ENCODE measurements at places on chromosomes 6 and 20. TPM values are rescaled to one million over a fixed set of nuclear protein-coding genes. Genes with fewer than 3 reads are reported as not detected.

NKAIN2 gene
- total RNA-seq: not detected

- no peak overlapping the region for H3K27ac ChIP-seq
- no peaks in the 10 kb centered on the region for H3K27me3 ChIP-seq
- peaks cover 15% of the 10 kb centered on the region for H3K4me1 ChIP-seq
- no peak for DNase-seq
- no peak overlapping the region for H3K4me3 ChIP-seq
- peaks cover 8% of the 10 kb centered on the region for H3K36me3 ChIP-seq
These were observed 56.2 kb upstream of the TULP4 start for GRCh38 chr6:158255989-158256601.

DNA sequence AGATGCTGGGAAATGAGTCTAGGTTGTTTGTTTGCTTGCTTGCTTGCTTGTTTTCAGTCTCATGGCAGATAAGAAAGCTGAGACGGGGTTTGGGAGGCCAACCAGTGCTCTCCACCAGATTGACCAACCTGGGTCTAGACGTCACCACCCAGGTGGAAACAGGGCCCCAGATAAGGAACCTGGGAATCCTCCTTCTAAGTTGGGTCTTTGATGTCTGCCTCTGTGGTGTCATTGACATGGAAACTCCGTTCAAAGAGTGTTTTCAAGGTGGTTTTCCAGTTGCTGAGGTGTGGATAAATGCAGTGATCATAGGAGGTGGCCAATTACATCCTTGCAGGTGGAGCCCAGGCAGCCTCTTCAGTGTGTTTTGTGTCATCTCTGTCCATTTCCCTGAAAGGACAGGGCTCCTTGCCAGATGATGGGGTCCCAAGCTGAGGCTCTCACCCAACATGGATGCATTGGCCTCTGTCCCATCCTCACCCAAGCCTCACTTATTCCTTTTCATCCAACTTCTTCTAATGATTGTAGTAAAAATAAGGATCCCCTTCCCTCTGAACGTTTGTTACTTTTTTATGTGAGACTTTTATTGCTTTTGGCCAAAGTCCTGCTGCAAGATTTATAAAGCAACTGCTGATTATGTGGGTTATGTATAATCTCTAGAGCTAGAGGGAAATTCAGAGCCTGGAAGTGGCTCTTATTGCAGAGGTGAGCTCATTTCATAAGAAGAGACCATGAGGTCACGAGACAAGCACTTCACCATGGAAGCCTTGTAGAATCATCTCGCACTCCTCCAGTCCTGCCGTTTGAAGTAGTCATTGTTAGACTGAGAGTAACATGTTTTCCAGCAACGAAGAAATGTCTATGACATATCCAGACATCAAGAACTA, 32.0 kb upstream of the SYNDIG1 start:
- H3K27me3 ChIP-seq: peaks cover 5% of the 10 kb centered on the region
- H3K36me3 ChIP-seq: no peaks in the 10 kb centered on the region
- no peaks in the 10 kb centered on the region for H3K4me1 ChIP-seq
- H3K27ac ChIP-seq: no peak overlapping the region

- H3K27me3 ChIP-seq: peaks cover 62% of the 10 kb centered on the region
- no peaks in the 10 kb centered on the region for H3K36me3 ChIP-seq
These were observed 3.7 kb upstream of the SIRPA start for GRCh38 chr20:1891263-1892118.

- peak overlapping the region; percentile 76 for H3K27ac ChIP-seq
- peaks cover 43% of the 10 kb centered on the region for H3K4me1 ChIP-seq
- peak; percentile 73 for DNase-seq
- peaks cover 23% of the 10 kb centered on the region for H3K27me3 ChIP-seq
These were observed 25.5 kb upstream of the WFDC2 start for GRCh38 chr20:45444050-45444449.

- no peak overlapping the region for H3K4me3 ChIP-seq
- no peaks in the 10 kb centered on the region for H3K4me1 ChIP-seq
- no peak for DNase-seq
- no peaks in the 10 kb centered on the region for H3K36me3 ChIP-seq
These were observed 98.3 kb downstream of the HAO1 start for GRCh38 chr20:7841971-7842310.

GRCh38 chr6:137084090-137084489, 39.3 kb upstream of the IL20RA start:
- no peak overlapping the region for H3K4me3 ChIP-seq
- H3K27me3 ChIP-seq: peaks cover 21% of the 10 kb centered on the region
- H3K4me1 ChIP-seq: peaks cover 7% of the 10 kb centered on the region
- no peak overlapping the region for H3K27ac ChIP-seq
- no peaks in the 10 kb centered on the region for H3K36me3 ChIP-seq
- DNase-seq: no peak

DNA sequence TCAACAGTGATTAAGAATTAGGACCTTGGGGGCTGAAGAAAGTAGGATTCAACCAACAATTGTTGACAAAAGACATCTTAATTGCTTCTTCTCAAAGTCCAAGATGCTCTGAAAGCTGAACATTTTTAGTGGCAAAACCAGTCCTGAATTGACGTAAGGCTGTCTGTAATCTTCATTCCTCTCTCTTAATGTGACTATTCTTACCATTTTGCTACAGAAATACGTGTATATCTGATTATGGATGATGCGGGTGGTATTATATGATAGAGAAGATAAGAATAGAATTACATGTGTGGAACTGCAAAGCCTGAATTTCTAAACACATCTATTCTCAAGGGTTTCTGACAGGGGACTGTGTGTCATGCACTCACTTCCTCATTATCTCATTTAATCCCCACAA, 130.3 kb upstream of the SASH1 start:
- no peaks in the 10 kb centered on the region for H3K36me3 ChIP-seq
- H3K27ac ChIP-seq: no peak overlapping the region
- no peak overlapping the region for H3K4me3 ChIP-seq
- DNase-seq: no peak
- peaks cover 70% of the 10 kb centered on the region for H3K27me3 ChIP-seq

- H3K27me3 ChIP-seq: no peaks in the 10 kb centered on the region
- H3K36me3 ChIP-seq: peaks cover 3% of the 10 kb centered on the region
- no peak overlapping the region for H3K4me3 ChIP-seq
- H3K4me1 ChIP-seq: no peaks in the 10 kb centered on the region
These were observed 27.9 kb downstream of the CENPW start for GRCh38 chr6:126367849-126368248.

DNA sequence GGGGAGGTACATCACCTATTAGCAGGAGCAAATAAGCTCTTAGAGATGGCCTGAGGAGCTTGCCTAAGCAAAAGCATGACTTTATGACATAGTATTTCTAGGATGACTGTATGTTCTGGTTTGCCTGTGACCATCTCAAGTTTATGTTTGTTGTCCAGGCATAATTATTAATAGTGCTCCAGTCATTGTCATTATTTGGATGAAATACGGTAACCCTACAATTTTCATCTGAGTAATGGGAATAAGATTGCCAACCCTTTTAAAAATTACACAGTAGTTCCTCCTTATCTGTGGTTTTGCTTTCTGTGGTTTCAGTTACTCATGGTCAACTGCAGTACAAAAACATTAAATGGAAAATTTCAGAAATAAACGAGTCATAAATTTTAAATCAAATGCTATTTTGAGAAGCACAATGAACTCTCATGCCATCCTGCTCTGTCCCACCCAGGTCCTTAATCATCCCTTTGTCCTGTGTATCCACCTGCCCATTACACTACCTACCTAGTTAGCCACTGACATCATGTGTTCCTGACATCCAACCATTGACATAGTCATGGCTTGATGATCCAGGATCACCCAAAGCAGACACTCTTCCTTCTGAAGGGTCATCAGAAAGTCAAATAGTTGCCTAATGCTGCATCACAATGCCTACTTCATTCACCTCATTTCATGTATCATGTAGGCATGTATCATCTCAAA, 27.0 kb upstream of the TFB1M start:
- H3K27me3 ChIP-seq: peaks cover 4% of the 10 kb centered on the region
- peaks cover 15% of the 10 kb centered on the region for H3K4me1 ChIP-seq
- no peak overlapping the region for H3K4me3 ChIP-seq
- no peak for DNase-seq
- no peak overlapping the region for H3K27ac ChIP-seq

DNA sequence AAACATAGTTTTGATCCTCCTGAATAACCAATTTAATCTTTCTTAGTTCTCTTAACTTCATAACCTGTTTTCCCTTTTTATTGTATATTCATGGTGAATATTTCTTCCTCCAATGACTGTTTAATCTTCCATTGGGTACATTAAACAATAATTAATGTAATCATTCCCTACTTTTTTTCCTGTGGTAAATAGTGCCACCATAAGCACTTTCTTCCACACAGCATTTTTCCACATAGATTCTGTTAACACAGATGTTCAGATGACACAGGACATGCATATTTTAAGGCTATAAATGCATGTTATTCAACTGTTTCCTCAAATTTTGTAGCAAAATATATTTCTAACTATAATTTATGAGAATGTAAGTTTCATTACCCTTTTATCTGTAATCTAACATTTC, 61.9 kb downstream of the CYP39A1 start:
- H3K27ac ChIP-seq: no peak overlapping the region
- no peak for DNase-seq
- peaks cover 2% of the 10 kb centered on the region for H3K4me1 ChIP-seq
- H3K27me3 ChIP-seq: peaks cover 30% of the 10 kb centered on the region
- no peak overlapping the region for H3K4me3 ChIP-seq

DNA sequence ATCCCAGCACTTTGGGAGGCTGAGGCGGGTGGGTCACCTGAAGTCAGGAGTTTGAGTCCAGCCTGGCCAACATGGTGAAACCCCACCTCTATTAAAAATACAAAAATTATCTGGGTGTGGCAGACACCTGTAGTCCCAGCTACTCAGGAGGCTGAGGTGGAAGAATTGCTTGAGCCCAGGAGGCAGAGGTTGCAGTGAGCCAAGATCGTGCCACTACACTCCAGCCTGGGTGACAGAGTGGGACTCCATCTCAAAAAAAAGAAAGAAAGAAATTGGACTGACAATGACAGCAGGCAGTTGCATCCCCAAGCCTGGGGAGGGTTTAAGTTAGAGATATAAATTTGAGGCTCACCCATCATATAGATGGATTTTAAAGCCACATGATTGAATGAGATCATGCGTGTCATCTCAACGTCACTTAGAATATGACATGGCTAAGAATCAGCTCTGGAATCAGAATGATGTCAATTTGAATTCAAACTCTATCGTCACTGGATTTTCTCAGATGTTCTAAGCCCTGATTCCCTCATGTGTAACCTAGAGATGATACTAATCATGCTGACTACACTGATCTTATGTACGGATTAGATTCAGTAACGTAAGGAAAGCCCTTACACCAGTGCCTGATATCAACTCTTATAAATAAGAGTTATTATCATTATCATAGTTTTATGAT, 534.0 kb upstream of the JARID2 start:
- DNase-seq: no peak
- peaks cover 16% of the 10 kb centered on the region for H3K4me1 ChIP-seq
- H3K27ac ChIP-seq: no peak overlapping the region

DNA sequence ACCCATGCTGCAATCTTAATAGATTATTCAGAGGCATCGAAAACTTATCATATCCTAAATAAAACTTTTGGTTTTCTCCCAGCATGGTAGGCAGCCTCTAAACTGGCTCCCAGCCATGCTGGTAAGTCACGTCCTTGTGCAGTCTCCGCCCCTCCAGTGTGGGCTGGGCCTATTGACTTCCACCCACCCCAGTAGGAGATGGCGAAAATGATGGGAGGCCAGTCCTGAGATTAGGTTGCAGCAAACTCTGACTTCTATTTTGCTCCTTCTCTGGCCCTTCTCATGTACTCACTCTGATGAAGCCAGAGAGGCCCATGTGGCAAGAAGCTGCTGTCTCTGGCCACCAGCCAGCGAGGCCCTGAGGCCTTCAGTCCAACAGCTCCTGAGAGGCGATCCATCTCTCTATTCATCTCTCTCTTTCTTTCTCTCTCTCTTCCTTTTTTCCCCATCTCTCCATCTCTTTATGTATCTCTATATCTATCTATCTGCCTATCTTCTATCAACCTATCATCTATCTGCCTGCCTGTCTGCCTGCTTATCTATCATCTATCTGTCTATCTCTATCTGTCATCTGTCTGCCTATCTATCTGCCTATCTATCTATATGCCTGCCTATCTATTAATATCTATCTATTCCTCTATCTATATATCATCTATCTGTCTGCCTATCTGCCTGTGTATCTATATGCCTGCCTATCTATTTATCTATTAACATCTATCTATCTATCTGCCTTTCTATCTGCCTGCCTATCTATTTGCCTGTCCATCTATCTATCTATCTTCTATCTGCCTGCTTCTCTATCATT, 52.7 kb upstream of the STX16 start:
- no peak overlapping the region for H3K27ac ChIP-seq
- DNase-seq: no peak
- no peaks in the 10 kb centered on the region for H3K36me3 ChIP-seq

GRCh38 chr6:28585335-28585734, 59.7 kb downstream of the GPX5 start:
- H3K27me3 ChIP-seq: peaks cover 68% of the 10 kb centered on the region
- H3K27ac ChIP-seq: no peak overlapping the region
- H3K4me3 ChIP-seq: no peak overlapping the region
- no peak for DNase-seq
- H3K36me3 ChIP-seq: peaks cover 4% of the 10 kb centered on the region

- H3K4me1 ChIP-seq: no peaks in the 10 kb centered on the region
- no peaks in the 10 kb centered on the region for H3K27me3 ChIP-seq
- H3K4me3 ChIP-seq: no peak overlapping the region
- H3K36me3 ChIP-seq: no peaks in the 10 kb centered on the region
- no peak overlapping the region for H3K27ac ChIP-seq
These were observed 196.6 kb downstream of the OTOR start for GRCh38 chr20:16944745-16945144.

All from activated CD8-positive, alpha-beta memory T cell treated with anti-CD3 and anti-CD28 coated beads, Interleukin-2, amount 10 ng/mL, durations not matched to agents 7 days and 5 days (primary cell).